NCI-H2081 treated with DMSO at 0.1 percent for 48 hours (cell line): ENCODE measurements at places on chromosomes 2 and 18.

- no peak for DNase-seq
These were observed 133.0 kb downstream of the MSH2 start for GRCh38 chr2:47535996-47536395.

GRCh38 chr2:67899187-67899586 is 163.6 kb downstream of the C1D start:
- DNase-seq, result peak; percentile 51

DNA sequence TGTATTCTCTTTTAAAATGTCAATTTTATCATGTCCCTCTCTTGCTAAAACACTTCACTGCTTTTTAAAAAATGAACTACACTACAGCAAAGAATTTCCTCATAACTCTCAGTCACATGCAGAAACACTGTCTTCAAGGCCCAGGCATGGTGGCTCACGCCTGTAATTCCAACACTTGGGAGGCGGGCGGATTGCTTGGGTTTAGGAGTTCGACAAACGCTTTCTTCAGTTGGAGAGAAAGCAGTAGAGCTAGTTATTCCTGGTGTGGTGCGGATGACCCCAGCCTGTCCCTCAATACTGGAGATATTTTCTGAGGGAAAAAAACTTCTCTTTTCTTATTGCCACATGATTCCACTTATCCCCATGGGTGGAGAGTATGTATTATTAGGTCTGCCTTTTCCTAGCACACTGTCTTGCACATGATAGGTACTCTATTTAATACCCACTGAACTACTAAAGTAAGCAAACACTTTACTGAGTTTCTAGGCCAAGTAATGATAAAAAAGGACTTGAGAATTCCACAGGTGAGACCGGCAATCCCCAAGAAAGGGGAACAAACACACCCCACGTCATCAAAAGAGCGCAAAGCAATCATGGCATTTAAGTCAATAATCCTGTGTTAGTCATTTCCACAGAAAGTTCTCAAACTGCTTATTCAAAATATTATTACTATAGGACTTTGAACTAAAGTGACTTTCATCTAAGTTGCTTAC is 77.1 kb downstream of the SPIRE1 start:
- no peak for DNase-seq

DNA sequence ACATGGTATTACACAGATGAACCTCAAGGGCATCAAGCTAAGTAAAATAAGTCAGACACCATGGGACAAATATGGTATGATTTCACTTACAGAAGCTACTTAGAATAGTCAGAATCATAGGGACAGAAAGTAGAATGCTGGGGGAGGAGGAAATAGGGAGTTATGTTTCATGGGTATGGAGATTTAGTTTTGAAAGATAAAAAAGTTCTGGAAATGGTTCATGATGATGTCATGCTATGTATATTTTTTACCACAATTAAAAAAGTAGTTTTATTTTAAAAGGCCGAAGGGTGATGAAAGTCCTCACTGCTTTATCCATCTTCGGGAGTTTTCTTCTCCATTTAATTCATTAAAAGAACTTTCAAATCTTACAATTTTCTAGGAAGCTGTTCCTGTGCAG is 181.9 kb downstream of the CALCRL start:
- DNase-seq, result no peak

GRCh38 chr2:107088156-107088555 is 202.2 kb upstream of the ST6GAL2 start:
- DNase-seq, result no peak

- DNase-seq, result no peak
These were observed 128.5 kb upstream of the SH3BP4 start for GRCh38 chr2:234823196-234823876.

DNA sequence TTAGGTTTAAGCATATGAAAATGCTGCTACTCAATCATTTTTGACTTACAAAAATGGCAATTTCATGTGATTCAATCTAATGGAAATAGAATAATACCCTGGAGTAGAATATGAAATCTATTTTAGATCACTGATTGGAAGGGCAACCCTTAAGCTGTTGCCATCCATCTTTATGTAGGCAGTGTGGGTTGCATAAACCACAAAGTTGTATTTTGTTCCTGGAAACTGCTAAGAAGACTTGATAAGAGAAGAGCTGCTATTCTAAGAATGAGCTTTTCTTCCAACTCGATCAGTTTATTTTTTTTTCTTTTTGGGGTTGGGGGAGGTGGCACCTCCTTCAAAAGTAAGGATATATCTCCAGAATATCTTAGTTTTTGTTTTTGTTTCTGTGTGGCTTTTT is 60.2 kb downstream of the CAVIN2 start:
- DNase-seq, result no peak

DNA sequence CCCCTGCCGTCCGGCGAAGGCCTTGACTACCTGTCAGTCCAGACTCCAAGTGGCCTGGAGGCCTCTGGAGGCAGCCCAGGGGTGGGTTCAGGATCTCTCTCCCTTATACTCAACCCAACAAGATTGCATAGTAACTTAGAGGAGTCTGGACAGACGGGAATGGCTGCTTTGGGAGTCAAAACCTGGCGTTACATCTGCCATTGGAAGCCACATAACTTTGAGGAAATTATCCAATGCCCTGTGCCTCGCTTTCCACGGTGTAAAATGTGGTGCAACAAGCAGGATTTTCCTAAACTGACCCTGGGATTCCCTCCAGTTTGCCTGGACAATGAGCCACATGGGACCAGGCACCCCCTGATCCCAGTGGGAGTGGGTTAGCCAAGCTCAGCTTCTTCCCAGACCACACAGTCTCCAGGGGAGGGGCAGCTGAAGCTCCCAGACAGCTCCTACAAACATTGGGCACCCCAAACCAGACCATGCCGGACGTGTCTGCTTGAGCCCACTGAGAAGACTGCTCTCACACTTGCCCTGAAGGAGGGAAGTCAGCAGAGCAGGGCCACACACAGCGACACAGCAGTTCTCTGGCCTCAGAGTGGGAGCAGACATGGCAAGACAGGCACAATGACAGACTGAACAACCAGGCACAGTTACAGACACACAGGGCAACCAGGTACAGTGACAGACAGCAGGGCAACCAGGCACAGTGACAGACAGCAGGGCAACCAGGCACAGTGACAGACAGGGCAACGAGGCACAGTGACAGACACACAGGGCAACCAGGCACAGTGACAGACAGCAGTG is 65.6 kb upstream of the RAB6C start:
- DNase-seq, result no peak

DNA sequence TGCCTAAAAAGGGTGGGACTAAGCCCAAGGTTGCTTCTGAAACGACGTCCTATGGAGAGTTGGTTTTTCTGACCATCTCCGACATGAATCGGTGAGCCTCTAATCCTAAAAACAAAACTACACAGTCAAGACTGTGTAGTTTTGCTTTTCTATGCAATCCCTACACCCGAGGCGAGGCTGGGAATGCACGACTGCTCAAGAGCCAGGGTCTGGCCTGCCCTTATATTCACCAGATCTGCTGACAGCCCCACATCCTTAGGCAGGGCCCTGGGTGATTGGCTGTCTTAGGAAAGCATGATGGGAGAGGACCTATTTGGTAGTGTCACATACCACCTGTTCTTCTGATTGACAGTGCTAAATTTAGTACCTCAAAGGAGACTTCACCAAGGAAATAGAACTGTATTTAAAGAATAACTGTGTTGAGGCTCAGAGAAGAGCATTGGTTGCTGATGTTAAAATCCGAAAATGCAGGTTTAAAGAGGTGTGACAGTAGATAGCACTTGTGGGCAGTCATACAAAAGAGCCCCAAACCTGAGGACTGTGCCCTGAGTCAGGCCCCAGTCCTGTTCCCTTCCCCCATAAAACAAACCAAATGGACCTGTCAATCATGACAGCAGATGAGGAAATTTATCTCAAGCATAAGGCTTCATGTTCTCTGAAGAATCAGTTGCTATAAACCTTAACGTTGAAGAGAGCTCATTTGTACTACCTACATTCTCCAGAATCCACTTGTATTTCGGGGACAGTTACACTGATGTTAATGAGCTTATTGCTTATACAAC is at the start of gene TTN:
Gene TTN, minus strand, starts transcription at position 197 of the 782 bp plus-strand sequence. CDS start 2,781 bp downstream, outside the sequence.
- no peak for DNase-seq

DNA sequence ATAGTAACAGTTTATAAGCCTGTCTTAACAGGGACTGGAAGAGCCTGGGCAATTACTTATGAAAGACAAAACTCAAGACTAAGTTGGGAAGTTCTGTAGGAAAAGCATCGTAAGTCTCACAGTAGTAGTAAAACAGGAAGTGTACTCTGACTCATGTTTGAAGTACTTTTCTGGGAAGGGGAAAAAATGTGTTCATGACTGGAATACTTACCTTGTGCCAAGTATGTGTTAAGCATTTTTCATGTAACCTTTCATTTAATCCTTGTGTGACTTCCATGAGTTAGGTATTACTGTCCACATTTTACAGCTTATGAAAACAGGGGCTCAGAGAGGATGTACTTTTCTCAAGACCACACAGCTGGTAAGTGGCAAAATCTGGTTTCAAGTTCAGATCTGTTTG is 13.7 kb upstream of the SKOR2 start:
- no peak for DNase-seq

DNA sequence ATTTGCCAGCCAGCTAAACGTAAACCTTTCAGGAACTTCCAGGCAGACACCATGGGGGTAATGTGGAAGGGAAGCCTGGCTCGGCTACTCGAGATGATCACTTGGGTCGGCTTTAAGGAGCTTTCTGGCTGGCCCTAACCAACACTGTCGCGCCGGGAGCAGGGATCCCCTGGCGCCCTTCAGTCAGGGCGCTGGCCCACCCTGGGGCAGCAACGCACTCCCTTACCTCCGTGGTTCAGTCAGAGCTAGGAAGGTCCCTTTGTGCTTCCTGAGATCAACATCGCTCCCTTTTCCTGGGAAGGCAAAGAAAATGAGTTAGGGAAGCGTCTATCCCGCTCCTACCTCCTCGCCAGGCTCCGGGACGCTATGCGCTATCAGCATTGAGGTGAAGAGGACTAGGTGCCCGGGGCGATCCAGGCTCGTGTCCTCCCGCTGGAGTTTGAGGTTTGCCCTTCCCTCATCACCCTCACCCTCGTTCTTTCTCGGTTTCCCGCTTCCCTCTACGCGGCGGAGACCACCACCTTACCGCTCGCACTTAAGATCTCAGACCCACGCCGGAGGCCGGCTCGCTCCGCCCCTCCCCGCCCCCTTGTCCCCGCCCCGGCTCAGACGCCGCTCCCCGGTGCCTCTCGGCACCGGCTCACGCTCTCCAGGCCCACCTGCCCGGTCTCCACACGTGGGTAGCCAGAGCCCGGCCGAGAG is 449 bp upstream of the ATRAID start:
- DNase-seq, result peak; percentile 57

DNA sequence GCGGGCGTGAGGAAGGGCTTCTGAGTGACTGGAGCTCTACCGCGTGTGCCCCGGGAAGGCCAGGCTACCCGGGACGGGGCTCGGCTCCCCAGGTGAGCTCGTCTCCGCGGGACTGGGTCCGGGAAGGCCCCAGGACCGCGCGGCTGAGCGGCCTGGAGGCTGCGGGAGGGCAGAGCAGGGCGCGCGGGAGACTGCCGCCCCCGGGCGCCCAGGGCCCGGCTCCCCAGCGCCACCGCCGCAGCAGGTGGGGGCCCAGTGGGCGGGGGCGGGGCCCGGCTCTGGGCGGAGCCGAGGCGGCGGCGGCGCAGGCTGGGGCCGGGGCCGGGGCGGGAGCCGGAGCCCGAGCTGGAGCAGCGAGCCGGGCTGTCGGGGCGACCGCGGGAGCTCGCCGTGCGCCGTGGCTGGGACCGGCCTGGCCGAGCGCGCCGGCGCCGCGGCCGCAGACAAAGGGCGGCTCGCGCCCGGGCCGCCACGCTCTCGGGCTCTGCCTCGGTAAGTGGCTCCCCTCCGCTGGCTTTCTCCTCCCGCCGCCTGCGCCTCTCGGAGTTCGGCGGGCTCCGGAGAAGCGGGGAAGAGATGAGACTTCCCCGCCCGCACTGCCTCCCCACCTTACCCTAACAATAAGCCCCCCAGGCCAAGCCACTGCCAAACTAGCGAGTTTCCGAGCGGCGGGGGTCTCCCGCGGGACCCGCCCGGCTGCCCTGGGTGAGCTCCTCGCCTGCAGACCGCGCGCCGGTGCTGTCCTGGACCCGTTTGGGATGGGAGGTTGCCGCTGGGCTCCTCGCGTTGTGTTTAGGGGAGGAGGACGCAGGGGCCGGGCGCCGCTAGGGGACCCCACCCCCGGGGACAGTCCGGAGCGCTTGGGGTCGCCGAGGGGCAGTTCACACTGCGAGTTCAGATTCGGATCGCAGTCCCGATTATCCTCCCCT is at the start of gene MAPK4:
Gene MAPK4, plus strand, starts transcription at position 336 of the 929 bp plus-strand sequence. CDS start 103,872 bp downstream, outside the sequence.
- no peak for DNase-seq

DNA sequence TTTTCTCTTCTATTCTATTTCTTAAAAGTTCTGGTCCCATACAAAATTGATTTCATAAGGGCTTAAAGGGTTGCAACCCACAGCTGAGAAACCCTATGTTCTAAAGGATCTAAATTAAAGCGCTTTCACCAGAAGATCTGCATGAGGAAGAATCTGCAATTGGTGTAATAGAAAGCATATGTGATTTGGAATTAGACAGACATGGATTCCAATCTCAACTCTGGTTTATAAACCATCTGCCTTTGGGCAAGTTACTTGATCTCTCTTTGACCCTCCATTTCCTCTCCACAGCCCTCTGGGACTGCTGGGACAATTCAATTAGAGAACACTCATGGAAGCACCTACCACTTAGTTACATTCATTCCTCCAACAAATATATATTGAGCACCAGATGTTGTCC is 178.7 kb downstream of the ANTXR1 start:
- DNase-seq, result no peak

DNA sequence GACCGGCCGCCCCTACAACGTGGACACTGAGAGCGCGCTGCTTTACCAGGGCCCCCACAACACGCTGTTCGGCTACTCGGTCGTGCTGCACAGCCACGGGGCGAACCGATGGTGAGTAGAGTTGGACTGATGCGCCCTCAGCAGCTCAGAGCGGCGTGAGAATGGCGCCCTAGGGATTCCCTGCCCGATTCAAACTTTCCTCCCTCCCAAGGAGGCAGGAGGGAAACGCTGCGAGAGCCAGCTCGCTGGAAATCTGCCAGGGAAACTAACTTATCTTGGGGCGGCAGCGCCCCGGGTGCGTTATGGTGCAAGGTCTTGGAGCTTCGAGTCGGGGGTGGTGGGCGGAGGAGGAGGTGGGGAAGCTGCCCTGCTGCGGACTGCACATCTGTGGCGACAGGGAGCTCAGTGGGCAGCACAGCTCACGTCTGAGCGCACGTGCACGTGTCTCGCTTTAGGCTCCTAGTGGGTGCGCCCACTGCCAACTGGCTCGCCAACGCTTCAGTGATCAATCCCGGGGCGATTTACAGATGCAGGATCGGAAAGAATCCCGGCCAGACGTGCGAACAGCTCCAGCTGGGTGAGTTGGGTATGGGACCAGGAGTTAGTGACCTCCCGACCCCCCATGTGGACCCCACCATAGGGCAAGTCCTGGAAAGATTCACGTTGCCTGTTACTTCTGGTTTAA is 697 bp downstream of the ITGA4 start:
- DNase-seq, result no peak

GRCh38 chr2:148533004-148533403 is 111.5 kb upstream of the EPC2 start:
- no peak for DNase-seq

GRCh38 chr2:158619496-158619895 is 162.7 kb downstream of the PKP4 start:
- no peak for DNase-seq

- no peak for DNase-seq
These were observed 273.3 kb downstream of the PTPRM start for GRCh38 chr18:7840411-7840810.

- DNase-seq, result no peak
These were observed 127.5 kb downstream of the GLI2 start for GRCh38 chr2:120863146-120863545.
